ENCODE measurements at places on chromosomes 12 and 14.

GRCh38 chr14:41608681-41609390 is 2.2 kb downstream of the LRFN5 start:
- peak; percentile 21 for DNase-seq

- DNase-seq, result no peak
These were observed 110.7 kb downstream of the SLC38A6 start for GRCh38 chr14:61091657-61092273.

GRCh38 chr12:98154850-98155249 is 360.5 kb upstream of the TMPO start:
- DNase-seq, result peak; percentile 6

GRCh38 chr14:74552623-74553022 is 59.1 kb downstream of the ISCA2 start:
- DNase-seq, result peak; percentile 75

DNA sequence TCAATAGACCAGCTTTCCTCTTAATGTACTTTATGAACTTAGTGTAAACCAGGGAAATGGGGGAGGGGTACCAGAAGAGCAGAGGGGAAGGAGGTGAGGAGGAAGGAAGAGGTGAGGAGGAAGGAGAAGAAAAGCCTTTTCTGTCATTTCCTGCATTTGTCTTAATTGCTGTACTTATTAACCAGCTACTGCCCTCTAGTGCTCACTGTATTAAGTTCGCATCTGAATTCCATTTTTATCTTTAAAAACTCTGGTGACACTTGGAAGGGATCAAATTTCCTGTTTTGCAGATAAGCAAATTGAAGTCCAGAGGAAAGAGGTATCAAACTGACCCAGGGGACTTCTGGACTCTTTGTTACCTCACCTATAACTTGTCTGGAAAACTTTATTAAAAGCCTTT is 22.2 kb downstream of the MANSC1 start:
- peak; percentile 68 for DNase-seq

GRCh38 chr12:109720152-109720856 is 6.7 kb downstream of the FAM222A start:
- DNase-seq, result peak; percentile 42

- DNase-seq, result peak; percentile 93
These were observed at the start of gene NEMF for GRCh38 chr14:49852301-49853157. NEMF (minus strand) TSS chr14:49852788; CDS start chr14:49852753, 35 bp downstream.

DNA sequence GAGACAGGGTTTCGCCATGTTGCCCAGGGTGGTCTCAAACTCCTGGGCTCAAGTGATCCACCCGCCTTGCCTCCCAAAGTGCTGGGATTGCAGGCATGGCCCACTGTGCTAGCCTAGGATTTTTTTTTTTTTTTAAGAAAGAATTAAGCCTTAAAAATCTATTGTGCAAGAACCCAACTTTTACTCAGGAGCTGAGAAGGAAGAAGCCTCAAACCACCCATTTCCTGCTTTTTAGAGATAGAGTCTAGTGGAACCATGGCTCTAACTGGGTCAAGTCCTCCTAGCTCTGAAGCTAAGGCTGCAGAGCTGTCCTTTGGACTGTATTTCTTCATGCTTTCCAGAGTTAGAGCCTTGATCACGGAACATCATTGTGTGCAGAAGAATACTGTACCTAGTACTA is 1.3 kb upstream of the TSFM start:
- DNase-seq, result no peak

DNA sequence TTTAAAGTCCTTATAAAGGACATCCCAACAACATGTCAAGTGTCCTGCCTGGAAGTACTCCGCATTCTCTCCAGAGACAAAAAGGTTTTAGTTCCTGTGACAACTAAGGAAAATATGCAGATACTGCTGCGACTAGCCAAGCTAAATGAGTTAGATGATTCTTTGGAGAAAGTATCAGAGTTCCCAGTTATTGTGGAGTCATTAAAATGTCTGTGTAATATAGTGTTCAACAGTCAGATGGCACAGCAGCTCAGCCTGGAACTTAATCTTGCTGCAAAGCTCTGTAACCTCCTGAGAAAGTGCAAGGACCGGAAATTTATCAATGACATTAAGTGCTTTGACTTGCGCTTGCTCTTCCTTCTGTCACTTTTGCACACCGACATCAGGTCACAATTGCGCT is 40.2 kb downstream of the RIC8B start:
- no peak for DNase-seq

DNA sequence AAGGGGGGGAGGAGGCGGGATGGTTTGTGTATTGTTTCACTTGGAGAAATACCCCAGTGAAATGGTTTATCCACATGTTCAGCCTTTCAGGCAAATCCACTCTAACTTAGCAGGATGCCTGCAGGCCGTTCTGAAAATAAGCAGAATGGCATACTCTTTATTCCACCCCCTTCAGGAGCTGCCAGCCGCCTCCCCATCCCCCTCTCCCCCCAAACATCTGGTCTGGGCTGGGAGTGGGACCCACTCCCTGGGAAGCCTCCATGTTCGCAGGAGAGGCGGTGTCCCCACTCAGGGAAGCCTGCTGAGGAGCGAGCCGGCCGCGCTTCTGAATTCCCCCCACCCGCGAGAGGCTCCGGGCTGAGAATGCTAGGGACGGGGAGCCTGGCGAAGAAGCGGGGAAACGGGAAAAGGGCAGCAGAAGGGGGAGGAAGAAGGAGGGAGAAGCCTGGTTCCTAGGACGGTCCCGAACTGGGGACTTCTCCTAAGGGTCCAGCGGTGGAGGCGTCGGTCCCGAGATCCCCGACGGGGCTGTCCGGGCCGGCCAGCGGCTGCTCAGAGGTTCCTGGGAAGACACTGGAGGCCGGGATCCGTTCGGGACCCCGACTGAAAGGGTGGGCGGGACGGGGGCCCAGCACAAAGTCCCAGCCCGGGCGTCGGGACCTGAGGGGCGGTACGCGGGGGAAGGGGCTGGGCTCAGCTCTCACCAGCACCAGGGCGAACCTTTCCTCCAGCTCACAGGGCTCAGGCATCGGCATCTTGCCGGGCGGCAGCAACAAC is 666 bp downstream of the FMNL3 start:
- DNase-seq, result no peak

DNA sequence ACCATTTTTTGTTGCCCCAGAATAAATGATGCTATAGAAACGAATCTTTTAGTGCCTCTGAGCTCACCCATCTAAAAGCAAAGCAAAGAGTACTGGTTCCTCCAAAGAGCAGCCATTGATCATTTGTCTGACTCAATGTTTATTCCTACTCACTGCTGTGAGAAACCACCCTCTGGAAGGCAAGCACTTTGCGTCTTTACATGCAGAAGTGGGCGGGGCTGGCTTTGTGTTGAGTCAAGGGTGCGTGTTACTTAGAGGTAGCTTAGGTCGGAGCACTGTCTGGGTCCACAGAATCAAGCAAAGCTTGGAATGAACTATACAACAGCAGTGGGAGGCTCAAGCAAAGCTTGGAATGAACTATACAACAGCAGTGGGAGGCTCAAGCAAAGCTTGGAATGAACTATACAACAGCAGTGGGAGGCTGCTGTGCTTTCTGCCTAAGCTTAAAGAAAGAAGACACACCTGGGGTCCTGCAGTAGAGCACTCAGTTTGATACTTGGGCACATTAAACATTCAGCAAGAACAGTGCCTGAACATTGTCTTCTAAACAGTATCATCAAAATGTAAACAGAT is 77.2 kb upstream of the PRICKLE1 start:
- DNase-seq, result no peak

DNA sequence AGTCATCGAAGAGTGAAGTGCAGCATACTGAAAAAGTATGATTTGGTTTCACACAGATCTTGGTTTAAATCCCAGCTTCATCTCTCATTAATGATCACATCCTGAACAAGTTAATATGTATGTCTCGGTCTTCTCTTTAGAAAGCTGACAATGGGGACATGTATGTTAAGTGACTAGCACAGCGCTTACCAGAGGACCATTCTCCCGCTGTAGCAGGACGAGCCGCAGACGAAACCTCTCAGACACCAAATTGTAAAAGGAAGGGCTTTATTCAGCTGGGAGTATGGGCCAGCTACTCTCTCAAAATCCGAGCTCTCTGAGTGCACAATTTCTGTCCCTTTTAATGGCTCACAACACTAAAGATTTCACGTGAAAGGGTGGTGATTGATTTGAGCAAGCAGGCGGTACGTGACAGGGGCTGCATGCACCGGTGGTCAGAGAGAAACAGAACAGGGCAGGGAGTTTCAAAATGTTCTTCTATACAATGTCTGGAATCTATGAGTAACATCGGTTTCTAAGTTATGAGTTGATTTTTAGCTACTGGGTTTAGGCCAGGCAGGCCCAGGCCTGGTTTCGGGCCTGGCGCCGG is 682.4 kb downstream of the DIO2 start:
- no peak for DNase-seq

GRCh38 chr14:30077946-30078345 is 150.3 kb upstream of the PRKD1 start:
- DNase-seq, result no peak

DNA sequence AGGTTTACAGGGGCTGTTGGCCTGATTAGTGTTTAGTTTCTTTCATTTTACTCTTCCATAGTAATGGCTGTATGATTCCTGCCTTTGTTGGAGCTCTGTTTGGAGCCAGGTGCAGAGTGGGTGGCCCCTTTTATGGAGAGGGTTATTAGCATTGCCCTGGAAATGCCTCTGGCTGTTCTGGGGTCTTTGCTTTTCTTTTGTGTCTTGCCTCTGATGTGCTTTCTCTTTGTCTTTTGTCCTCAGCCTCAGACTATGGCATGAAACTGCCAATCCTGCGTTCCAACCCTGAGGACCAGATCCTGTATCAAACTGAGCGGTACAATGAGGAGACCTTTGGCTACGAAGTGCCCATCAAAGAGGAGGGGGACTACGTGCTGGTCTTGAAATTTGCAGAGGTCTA is 6.9 kb downstream of the MLEC start:
- DNase-seq, result no peak

DNA sequence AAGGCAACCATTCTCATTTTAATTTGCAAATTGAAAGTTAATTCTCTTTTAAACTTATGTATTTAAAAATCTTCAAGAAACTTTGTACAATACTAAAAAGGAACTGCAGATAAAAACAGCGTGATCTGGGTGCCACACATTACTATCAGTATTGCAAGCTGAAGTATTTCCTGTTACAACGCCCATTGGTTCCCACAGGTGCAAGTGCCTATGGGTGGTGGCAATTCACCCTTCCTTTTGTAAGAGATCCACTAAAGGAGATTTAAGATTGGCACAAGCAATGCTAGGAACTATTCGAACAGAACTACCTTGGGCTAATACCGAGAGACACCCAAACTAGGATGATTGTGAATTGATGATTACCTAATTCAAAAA is 13.2 kb downstream of the TAOK3 start:
- no peak for DNase-seq

DNA sequence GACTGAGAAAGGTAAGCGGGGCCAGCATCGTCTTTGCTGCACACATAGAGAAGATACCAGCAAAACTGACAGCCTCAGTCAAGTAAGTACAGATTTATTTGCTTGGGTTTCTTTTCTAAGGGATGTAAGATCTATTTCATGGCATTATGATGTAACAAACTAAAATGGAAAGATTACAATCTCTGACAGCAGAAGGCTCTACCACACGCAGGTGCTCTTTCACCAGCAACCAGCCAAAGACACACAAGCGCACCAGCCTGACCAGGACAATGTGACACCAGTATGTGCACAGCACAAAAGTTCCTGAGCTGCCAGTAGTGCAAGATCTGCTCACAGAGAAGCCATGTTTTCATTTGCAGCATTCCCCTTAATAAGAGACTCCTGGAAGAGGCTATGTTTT is 311.1 kb downstream of the MED13L start:
- no peak for DNase-seq
